HTR-8/SVneo (cell line): ENCODE measurements at places on chromosomes 11 and 22.

DNA sequence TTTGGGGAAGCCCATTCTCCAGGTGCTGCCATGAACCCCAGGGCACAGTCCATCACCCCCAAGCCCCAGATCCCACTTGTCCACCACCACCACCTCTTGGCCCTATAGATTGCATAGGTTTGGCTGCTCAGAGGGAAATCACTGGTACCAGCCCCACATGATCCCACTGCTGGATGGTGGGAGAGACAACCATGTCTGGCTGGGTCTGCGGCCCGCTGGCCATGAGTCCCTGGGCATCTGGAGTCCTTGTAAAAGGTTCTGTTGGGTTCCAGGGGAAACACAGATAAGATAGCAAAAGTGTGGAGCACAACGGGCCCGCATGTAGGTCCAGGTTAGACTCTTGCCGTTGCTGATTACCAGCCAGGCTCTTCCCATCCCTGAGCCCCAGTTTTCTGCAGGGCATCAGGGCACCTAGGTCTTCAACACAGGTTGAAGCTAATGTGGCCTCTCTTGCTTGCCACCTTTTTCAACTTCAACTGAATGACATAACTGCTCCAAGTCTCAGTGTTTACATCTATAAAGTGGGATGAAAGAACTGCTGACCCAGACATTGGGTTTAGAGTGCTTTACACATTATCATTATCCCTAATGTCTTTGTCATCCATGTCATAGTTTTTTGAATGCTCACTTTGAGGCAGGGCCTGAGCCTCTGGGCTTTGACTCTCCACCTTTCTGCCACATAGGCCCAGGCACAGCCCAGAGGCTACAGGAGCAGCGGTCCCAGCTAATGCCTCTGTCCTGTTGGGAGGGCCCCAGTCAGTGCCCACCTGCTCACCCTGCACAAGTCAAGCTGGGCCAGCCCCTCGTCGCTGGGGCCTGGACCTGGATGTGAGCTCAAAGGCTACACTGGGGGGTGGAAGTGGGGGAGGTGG is 1.0 kb upstream of the TANGO2 start:
- no peak for DNase-seq

DNA sequence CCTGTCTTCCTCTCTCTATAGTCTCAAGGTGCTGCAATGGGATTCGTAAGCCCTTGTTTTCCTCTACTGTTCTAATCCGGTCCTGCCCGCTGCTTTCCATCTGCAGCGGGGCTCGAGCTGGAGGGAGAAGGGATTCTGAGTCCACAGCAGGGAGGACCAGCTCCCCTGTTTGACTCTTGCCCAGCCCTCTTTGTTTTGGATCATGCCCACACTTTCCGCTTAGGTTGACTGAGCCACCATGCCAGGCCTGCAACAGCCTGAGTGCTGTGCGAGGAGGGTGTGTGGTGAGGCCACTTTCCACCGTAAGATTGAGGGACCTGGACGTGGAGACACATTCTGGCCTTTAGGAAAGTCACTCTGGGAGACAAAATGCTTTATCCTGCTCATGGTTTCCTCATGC is 58.3 kb downstream of the CEP164 start:
- no peak for DNase-seq

GRCh38 chr11:126145954-126146353 is 65.5 kb downstream of the RPUSD4 start:
- no peak for DNase-seq

GRCh38 chr11:29996016-29996415 is 20.8 kb downstream of the KCNA4 start:
- no peak for DNase-seq

DNA sequence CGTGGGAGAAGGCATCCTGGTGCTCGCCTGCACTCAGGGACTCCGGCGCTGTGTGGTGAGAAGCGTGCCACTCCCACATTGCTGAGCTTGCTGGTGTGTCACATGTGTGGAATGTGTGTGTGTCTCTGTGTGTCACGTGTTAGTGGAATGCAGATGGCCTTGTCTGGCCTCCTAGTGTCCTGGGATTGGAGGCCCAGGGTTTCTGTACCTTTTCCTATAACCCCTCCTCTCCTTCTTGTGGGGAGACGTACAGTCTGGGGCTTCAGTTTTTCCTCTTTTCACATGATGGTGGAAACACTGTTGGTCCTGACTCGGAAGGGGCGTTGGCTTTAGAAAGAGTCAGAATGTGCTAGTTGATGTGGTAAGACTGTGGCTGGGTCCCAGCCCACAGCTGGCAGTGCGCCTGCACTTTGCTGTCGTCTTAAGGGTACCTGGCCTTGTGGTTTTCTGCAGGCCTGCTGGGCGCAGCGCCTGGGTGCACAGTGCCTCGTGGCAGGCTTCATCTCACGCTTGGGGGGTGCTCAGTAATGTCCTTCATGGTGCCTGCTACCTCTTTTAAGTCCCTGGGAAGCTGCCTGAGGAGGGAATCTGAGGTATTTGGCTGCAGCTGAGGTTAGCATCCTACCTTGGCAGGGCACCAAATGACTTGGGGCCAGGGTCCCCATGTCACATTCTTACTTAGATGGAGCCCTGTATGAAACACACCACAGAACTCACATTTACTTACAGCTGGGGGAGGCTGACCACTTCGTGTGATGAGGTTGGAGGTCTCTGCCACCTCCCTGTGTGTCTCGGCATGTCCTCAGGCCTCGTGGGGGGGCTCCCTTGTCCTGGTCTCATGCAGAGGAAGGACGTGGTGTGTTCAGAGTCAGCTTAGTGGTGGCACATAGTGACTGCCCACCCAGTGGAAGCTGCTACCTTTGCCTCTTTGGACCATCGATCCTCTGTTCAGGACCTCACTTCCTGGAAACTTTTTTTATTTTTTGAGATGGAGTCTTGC is 61.9 kb downstream of the MED15 start:
- peak; percentile 82 for DNase-seq
